Large intestine (tissue), 12 donors: ENCODE measurements at places on chromosomes 12 and 14. TPM values are rescaled to one million over a fixed set of nuclear protein-coding genes. Genes with fewer than 3 reads are reported as not detected.

- no peaks in the 10 kb centered on the region for H3K36me3 ChIP-seq
- H3K4me3 ChIP-seq, result no peak overlapping the region
- H3K27me3 ChIP-seq, result no peaks in the 10 kb centered on the region
- H3K4me1 ChIP-seq, result no peaks in the 10 kb centered on the region
- DNase-seq, result no peak
- H3K27ac ChIP-seq, result no peak overlapping the region
Measured at GRCh38 chr12:95582230-95583058, 31.2 kb upstream of the USP44 start.

The HVCN1 gene
- polyA plus RNA-seq, result 5.5 TPM

DNA sequence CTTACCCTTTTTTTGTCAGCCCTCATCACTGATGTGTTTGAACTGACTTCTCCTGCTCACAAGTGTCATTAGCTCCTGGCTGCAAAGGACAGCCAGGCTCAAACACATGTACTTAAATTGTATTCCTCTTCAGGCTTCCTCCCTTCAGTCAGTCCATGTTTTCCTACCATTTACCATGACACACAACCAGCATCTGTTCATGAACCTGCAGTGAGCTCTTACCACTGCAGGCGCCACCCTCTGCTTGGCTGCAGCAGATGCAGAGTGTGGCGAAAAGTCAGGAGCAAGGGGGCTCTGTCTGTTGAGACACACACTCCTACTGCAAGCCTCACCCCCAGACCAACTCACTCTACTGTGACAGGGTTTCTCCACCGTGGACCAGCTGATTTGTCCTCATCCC is 70.2 kb downstream of the TSPAN11 start:
- no peak overlapping the region for H3K27ac ChIP-seq
- no peak overlapping the region for H3K4me3 ChIP-seq
- H3K27me3 ChIP-seq, result no peaks in the 10 kb centered on the region

- H3K4me3 ChIP-seq, result no peak overlapping the region
- peaks cover 2% of the 10 kb centered on the region for H3K27me3 ChIP-seq
Measured at GRCh38 chr14:76752744-76753143, 8.5 kb upstream of the VASH1 start.

DNA sequence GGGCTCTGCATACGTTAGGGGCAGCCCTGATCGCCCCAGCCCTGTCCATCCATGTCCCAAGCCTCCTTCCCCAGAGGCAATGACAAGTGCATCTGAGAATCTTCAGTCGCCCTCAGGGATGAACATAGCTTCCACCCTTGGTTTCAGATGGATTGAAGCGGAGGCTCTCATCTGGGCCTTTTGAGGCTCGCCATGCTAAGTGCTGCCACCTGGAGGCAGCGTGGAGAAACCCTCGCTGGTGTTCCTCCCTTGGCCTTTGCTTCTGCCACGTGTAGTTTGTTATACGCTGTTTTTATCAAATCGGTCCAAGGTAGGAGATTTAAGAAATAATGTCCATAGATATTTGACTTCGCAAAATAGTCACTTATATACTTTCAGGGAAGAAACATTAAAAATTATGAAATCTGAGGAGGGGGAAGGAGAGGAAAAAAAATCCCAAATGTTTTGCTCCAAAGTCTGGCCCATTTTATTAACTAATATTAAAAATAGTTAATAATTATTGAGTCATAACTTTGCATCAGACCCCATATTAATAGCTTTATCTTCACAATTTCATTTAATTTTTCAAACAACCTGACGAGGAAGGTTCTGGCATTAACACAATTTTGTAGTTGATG is 28.8 kb upstream of the LRRC10 start:
- H3K27me3 ChIP-seq, result no peaks in the 10 kb centered on the region
- H3K4me3 ChIP-seq, result no peak overlapping the region
- H3K36me3 ChIP-seq, result no peaks in the 10 kb centered on the region
- peak; percentile 60 for DNase-seq
- no peaks in the 10 kb centered on the region for H3K4me1 ChIP-seq

GRCh38 chr14:77045238-77046162 is 17.0 kb upstream of the IRF2BPL start:
- no peaks in the 10 kb centered on the region for H3K27me3 ChIP-seq
- no peak for DNase-seq
- peaks cover 44% of the 10 kb centered on the region for H3K4me1 ChIP-seq

The MLXIP gene
- polyA plus RNA-seq, result 51.8 TPM

The PPFIA2 gene
- polyA plus RNA-seq, result 2.4 TPM

- H3K36me3 ChIP-seq, result peaks cover 49% of the 10 kb centered on the region
- DNase-seq, result no peak
- no peak overlapping the region for H3K4me3 ChIP-seq
- no peak overlapping the region for H3K27ac ChIP-seq
Measured at GRCh38 chr14:75437201-75438143, 9.7 kb downstream of the JDP2 start.

The DIO2 gene
- 0.79 TPM for polyA plus RNA-seq

- no peak overlapping the region for H3K4me3 ChIP-seq
- no peak for DNase-seq
- no peaks in the 10 kb centered on the region for H3K36me3 ChIP-seq
- H3K27me3 ChIP-seq, result no peaks in the 10 kb centered on the region
- H3K27ac ChIP-seq, result no peak overlapping the region
Measured at GRCh38 chr14:79924551-79924950, 286.8 kb downstream of the DIO2 start.

DNA sequence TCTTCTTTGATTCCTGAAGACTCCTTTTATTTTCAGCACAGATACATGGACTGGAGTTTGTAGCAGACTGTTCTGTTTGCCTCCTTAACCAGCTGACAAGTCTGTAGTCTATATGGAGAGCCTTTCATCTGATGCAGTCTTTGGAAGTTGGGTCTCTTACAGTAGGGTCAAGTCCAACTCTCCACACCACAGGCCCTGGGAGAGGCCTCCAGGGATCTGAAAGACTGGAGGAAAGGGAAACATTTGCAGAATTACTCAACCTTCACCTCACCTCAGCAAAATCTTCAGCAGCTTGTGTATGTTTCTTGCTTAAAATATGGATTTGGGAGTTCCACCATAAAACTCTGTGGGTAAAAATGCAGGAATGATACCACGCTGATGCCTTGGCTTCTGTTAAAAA is 188.4 kb downstream of the MSRB3 start:
- no peak overlapping the region for H3K27ac ChIP-seq
- no peak overlapping the region for H3K4me3 ChIP-seq
- no peak for DNase-seq
- H3K27me3 ChIP-seq, result no peaks in the 10 kb centered on the region
- H3K4me1 ChIP-seq, result peaks cover 21% of the 10 kb centered on the region

DNA sequence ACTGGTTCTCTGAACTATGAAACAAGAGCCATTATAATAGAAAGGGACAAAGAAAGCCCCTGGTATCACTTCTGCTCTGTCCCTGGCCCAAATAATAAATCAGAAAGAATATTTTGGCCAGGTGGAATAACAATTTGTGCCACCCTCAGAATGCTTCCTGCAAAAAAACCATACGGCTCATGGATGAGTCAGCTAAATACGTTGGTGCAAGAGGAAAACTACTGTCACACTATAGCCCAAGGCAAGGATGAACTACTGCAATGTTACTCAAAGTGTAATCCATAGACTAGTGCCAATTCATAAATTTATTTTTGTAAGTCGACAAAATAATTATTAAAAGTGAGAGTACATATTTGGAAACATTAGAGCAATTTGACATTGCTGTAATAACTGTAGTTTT is 68.2 kb downstream of the ANKS1B start:
- no peaks in the 10 kb centered on the region for H3K27me3 ChIP-seq
- H3K4me1 ChIP-seq, result no peaks in the 10 kb centered on the region
- no peak overlapping the region for H3K27ac ChIP-seq
- no peaks in the 10 kb centered on the region for H3K36me3 ChIP-seq
- no peak overlapping the region for H3K4me3 ChIP-seq

The CEBPE gene
- polyA plus RNA-seq, result 0.07 TPM

DNA sequence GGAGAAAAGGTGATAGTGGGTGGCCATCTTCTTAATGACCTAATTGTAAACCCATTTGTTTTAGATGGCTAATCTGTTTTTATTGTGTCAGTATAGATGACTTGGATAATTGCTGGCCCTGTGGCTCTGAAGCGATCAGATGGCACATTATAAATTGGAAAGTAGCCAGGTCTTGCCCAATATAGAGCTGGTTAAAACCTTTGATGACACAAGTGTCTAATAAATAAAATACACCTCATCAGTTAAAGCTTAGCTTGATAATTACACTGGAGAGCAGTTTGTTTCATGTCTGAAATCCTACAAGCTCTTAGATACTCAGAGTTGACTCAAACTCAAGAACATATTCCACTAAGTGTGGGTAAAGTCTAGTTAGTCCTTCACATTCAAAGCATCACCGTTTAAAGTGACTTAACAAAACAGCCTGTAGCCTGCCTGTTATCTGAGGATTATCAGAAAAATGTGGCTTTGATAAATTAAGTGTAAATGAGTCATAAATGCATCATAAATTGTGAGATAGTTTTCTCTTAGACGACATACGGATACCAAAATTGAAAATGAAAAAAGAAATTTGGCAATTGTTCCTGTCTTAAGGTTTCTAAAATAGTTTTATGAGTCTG is 280.9 kb downstream of the LRIG3 start:
- DNase-seq, result no peak
- H3K27ac ChIP-seq, result no peak overlapping the region
- no peaks in the 10 kb centered on the region for H3K36me3 ChIP-seq
- H3K4me3 ChIP-seq, result no peak overlapping the region
- no peaks in the 10 kb centered on the region for H3K4me1 ChIP-seq
- H3K27me3 ChIP-seq, result no peaks in the 10 kb centered on the region

- H3K27ac ChIP-seq, result no peak overlapping the region
- no peaks in the 10 kb centered on the region for H3K27me3 ChIP-seq
- DNase-seq, result no peak
- H3K4me1 ChIP-seq, result no peaks in the 10 kb centered on the region
- no peaks in the 10 kb centered on the region for H3K36me3 ChIP-seq
Measured at GRCh38 chr12:92953747-92954146, 24.7 kb upstream of the EEA1 start.

DNA sequence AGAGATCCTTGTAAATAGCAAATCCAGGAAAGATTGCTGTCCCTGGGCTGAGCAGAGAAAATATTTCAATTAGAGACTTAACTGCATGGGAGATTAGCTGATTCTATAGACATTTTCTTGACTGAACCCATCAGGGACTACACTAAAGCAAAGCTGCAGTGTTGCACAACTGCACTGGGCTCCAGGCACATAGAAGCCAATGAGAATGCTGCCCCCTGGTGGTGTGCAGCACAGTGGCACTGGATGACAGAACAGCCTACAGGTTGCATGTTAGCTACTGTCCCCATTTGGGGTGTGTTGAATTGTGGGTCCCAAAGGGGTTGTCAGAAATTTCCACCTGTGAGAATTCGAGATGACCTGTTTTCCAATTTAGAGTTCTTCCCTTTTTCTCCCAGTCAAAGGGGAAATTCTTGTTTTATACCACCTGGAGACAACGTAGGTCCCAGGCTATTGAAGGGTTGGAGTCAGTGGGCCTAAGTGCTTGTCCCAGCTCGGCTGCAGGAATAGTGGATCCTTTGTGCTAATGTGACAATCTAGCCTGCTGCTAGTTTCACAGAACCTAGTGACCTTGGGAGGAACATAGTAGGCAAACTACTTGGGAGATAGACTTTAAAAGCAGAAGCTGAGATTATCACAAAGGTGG is 114.7 kb downstream of the SLC8A3 start:
- H3K36me3 ChIP-seq, result no peaks in the 10 kb centered on the region
- DNase-seq, result peak; percentile 70
- H3K4me1 ChIP-seq, result no peaks in the 10 kb centered on the region
- H3K4me3 ChIP-seq, result no peak overlapping the region
- H3K27ac ChIP-seq, result no peak overlapping the region
- H3K27me3 ChIP-seq, result peaks cover 3% of the 10 kb centered on the region

DNA sequence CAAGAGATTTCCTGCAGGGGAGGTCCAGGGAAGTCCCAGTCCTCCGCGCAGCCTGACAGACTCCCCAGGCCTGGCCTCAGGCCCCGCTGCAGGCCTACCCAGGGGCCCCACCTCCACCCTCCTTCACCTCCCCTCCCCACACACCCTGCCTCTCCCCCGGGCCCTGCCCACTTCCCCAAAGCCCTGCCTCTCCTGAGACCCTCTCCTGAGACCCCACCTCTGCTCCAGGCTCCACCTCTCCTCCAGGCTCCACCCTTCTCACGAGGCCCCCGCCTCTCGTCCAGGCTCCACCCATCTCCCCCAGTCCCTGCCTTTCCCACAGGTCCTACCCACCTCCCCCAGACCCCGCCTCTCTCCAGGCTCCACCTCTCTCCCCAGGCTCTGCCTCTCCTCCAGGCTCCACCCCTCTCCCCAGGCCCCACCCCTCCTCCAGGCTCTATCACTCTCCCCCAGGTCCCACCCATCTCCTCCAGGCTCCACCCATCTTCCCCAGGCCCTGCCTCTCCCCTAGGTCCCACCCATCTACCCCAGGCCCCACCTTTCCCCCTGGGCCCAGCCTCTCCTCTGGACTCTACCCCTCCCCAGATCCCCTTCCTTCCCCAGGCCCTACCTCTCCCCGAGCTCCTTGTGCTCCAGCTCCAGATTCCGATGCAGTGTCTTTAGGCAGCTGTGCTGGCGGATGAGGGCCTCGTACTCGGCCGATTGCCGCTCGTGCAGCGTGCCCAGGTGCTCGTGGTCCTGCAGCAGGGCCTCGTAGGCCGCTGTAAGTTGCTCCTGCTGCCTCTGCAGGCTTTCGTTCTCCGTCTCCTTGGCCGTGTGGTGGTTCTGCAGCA is 58.8 kb upstream of the GPR68 start:
- no peaks in the 10 kb centered on the region for H3K27me3 ChIP-seq
- peak; percentile 22 for DNase-seq
- peaks cover 58% of the 10 kb centered on the region for H3K36me3 ChIP-seq
- no peak overlapping the region for H3K4me3 ChIP-seq

The DEPDC4 gene
- 5.5 TPM for polyA plus RNA-seq

- no peaks in the 10 kb centered on the region for H3K36me3 ChIP-seq
- no peak overlapping the region for H3K27ac ChIP-seq
- DNase-seq, result no peak
- no peaks in the 10 kb centered on the region for H3K4me1 ChIP-seq
Measured at GRCh38 chr12:115035535-115036107, 351.6 kb upstream of the TBX3 start.

- no peaks in the 10 kb centered on the region for H3K36me3 ChIP-seq
- peaks cover 37% of the 10 kb centered on the region for H3K27me3 ChIP-seq
- H3K27ac ChIP-seq, result no peak overlapping the region
Measured at GRCh38 chr12:66190519-66191370, 1.7 kb downstream of the IRAK3 start.

- no peak overlapping the region for H3K27ac ChIP-seq
- H3K27me3 ChIP-seq, result no peaks in the 10 kb centered on the region
Measured at GRCh38 chr14:60175255-60175902, 10.2 kb upstream of the DHRS7 start.
